ENCODE measurements at places on chromosomes 6 and 20.

- no peak for DNase-seq
Measured at GRCh38 chr6:163501439-163501838, 86.9 kb downstream of the QKI start.

- no peak for DNase-seq
Measured at GRCh38 chr20:48463916-48464315, 363.9 kb downstream of the PREX1 start.

- peak; percentile 69 for DNase-seq
Measured at GRCh38 chr20:32737371-32738223, 5.7 kb downstream of the COMMD7 start.

DNA sequence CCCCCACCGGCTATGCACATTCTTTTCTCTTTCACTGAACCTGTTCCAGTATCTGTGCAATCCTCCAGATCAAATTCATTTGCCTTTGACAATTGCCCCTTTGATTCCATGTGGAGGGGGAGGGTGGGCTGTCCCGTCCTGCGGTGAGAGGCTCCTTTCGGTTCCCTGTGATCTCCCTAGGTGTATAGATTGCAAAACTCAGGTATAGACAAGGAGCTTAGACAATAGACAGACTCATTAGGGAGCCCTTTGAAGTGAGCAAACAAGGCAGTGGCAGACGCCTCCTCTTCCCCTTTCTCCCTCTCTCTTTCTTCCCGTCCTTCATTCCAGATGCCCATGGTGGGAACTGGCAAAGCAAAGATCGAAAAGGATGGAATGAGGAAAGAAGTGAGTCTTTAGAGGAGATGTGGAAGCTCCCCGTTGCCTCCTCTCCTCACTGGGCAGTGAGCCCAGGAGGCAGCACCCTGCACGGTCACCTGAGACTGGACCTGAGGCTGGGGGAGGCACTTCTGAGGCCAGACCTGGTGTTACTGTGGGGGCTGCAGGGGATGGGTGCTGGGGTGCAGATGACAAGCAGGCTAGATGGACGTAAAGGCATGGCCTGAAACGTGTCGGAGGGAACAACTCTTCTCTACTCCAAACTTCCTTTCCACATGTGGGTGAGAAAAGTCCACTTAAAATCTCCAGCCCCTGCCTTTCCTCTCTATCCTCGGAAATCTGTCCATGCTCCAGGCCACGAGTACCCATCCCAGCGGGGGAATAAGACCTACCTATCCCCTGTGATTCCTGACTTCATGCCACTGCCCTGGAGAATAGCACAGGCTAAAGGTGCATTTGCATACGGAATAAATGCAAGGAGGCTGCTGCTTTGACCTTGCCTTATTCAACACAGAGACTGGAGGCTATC is 256.6 kb upstream of the FOXQ1 start:
- DNase-seq = no peak

- no peak for DNase-seq
Measured at GRCh38 chr6:149331043-149331807, 13.7 kb downstream of the TAB2 start.

DNA sequence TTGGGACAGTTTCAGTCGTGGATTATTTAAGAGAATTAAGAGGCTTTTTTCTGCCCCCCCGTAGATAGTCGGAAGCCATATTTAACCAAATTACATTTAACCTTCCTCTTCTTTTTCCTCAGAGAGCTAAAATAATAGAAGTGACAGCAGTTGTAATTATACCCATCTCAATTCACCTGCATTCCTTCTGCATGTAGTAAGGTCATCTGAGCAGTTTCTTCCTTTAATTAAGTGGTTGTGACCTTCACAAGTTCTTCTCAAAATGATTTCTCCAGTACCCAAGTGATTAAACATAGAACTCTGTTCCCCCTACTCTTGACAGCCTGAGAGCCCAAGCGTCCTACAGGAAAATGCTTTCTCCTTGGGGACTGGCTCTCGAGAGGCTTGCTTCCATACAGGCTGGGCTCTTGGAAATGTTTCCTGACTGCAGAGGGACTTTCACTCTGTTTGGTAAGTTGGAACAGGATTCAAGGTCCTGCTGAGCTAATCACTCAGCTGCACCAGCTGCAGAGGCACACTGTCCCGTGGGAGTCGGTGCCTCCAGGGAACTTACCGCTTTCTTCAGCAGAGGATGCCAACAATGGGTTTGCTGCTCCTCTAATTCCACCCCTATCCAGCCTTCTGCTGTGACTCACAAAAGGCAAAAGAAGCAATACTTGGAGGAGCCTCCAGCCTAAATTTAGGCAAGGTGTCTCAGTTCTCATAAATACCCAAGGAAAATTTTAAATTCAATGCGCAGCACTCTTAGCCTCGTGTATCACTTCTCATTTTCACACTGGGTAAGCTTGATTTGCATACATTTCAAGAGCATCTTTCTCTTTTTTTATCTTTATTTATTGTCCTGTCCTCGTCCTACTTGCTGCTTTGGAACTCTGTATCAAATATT is 414.9 kb downstream of the KIF16B start:
- DNase-seq = no peak

DNA sequence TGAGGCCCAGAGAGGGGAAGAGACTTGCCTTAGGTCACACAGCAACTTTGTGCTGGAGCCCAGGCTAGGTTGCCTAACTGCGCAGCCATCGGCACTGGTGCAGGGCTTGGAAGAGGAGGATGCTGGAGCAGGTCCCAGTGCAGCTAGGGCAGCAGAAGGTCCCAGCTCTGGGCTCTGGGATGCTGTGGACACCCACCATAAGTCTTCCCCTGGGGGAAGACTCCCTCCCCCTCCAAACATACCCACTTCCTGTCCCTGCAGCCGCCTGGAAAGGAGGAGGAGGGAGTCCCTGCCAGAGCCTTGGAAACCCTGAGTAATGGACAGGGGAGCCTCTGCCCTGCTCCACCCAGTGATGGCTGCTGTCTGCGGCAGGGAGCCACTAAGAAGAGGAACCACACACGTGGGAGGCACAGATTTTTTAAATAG is 93.6 kb downstream of the NCR2 start:
- DNase-seq = no peak

GRCh38 chr20:16290358-16290757 is 282.9 kb downstream of the KIF16B start:
- DNase-seq = no peak

- DNase-seq = no peak
Measured at GRCh38 chr6:42834056-42834455, 45.4 kb upstream of the RPL7L1 start.

- DNase-seq = no peak
Measured at GRCh38 chr6:111550195-111550594, 55.5 kb downstream of the TRAF3IP2 start.

- no peak for DNase-seq
Measured at GRCh38 chr6:56899311-56899710, 55.6 kb upstream of the BEND6 start.

DNA sequence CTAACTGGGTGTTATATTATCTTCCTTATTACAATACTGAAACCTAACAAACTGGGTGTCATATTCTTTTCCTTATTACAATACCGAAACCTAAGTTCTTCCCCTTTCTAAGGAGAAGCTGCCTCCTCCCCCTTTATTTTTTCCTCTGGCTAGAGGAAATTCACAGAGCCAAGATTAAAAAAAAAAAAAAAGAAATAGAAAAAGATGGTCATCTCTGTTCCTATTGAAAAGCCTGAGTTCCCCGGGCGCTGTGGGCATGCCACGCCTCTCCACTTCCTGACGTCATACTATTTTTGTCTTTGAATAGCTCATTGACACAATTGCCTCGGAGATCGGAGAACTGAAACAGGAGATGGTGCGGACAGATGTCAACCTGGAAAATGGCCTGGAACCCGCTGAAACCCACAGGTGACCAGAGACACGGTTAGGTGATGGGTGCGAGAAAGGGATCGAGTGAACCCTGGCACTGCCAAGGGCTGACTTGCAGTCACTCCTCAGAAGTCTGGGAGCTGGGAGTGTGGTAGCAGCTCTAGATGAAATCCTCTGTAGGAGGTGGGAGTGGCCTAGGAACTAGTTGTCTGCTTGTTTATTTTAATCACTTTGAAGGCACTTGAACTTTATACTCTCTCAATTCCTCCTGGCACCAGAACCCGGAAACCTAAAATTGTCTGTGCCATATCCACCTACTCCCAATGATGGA is 82.2 kb upstream of the NAA20 start:
- no peak for DNase-seq

GRCh38 chr6:53641348-53641747 is 24.2 kb downstream of the KLHL31 start:
- no peak for DNase-seq

GRCh38 chr6:66788579-66788978 is 1081.6 kb upstream of the EYS start:
- no peak for DNase-seq

- no peak for DNase-seq
Measured at GRCh38 chr6:161308075-161308655, 34.3 kb upstream of the AGPAT4 start.

- DNase-seq = no peak
Measured at GRCh38 chr6:86969573-86969972, 32.2 kb downstream of the HTR1E start.

Measured in CD4-positive, alpha-beta T cell treated with Interleukin-15 for 4 hours (primary cell).